ENCODE measurements at places on chromosomes 13 and 19.

GRCh38 chr13:108268466-108269112 is 929 bp upstream of the TNFSF13B start:
- DNase-seq, result no peak

DNA sequence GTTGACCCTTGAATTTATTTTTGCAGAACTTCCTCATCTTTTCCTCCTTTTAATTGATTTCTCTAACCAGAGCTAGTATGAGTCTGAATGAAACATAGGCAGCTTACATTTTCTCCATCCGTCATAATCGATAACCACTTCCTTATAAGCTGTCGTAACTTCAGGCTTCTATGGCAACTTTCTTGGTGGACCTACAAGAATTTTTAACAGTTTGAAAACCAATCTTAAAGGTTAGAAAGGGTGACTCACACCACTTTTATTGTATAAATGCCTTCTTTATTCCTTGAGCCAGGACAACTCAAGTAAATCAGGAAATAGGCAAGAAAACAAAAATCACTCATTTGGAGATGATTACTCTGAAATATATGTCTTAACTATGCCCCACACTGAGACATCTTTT is 105.7 kb upstream of the KL start:
- DNase-seq, result no peak

DNA sequence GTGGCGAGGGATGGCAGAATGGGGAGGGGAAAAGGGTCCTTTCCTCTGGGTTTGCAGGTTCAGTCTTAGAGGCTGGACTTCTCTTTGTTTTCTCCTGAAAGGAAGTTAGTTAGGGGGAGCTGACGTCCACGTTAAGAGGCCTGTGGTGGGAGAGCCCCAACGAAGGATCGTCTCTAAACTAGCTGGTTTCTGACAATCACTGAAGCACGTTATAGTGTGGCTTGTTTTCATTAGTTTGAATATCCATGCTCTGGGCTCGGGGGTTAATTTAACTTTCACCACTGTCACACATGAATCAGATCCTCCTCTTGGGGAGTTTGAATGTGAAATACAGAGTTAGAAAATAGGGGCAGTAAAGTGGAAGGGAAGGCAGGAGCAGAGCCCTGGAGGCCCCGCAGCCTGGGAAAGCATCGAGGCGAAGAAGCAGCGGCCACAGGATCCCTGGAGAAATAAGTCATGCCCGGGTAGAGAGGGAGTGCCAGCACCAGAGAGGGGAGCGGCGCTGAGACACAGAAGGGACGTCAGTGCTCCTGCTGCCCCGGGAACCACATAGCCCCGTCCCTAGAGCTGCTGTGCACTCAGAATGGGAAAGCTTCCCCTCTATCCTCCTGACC is 31.1 kb upstream of the AMER2 start:
- DNase-seq, result no peak

DNA sequence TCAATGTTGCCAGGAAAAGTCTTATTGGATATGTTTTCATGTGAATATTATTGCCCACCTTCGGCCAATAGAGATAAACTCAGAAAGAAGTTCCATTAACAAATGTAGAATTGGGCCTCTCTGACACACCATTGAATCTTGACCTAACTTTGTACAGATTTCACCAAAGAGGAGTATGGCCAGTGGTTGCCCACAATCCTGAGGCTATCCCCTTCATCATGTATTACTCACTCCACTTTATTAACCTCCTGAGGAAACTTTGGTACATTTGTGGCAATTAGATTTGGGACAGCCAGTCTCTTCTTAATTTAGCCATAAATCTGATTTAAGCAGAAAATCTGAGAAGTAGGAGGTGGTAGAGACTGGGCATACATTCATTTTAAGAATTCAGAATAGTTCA is 53.3 kb upstream of the POSTN start:
- no peak for DNase-seq

- no peak for DNase-seq
Observed at GRCh38 chr19:50551715-50552187, 16.5 kb downstream of the LRRC4B start.

DNA sequence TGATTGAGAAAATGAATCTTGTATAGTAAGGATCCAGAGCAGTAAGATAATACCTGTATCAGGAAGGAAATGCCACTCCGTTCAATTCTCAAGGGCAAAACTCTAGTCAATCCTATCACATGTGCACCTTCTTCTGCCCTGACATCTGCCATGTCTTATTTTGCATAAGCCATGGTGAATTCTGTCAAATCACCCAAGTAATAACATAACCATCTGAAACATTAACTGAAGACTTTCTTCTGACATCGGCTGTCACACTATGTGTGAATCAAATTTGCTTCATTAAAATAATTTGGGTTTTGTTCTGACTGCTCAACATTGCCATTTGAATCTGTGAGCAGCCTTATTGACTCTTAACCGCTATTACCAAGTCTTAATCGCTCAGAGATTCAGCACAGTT is 91.2 kb downstream of the PCDH9 start:
- no peak for DNase-seq

- no peak for DNase-seq
Observed at GRCh38 chr13:53198017-53198416, 169.4 kb downstream of the OLFM4 start.

DNA sequence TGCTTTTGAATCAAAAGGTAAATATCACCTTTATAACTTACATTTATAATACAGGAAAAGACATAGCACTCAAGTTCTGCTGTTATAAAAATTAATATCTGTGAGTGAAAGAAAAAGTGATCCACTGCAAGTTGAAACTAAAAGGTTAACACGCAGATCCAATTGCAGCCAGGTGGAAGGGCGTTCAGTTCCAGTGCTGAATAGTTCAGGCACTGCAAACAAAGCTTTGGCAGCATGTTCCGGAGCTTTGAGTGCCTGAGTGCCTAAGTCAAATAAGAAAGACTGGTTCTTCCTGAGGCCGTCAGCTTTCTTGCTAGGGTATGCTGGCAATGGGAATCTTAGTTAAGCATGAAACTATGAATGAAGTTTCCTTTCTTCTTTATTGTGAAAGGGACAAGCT is 200.3 kb downstream of the LMO7 start:
- no peak for DNase-seq

GRCh38 chr19:18172331-18173053 is 1.1 kb upstream of the IFI30 start:
- no peak for DNase-seq
